RPMI7951 (cell line): ENCODE measurements at places on chromosomes 1 and 21. TPM values are rescaled to one million over a fixed set of nuclear protein-coding genes. Genes with fewer than 3 reads are reported as not detected.

DNA sequence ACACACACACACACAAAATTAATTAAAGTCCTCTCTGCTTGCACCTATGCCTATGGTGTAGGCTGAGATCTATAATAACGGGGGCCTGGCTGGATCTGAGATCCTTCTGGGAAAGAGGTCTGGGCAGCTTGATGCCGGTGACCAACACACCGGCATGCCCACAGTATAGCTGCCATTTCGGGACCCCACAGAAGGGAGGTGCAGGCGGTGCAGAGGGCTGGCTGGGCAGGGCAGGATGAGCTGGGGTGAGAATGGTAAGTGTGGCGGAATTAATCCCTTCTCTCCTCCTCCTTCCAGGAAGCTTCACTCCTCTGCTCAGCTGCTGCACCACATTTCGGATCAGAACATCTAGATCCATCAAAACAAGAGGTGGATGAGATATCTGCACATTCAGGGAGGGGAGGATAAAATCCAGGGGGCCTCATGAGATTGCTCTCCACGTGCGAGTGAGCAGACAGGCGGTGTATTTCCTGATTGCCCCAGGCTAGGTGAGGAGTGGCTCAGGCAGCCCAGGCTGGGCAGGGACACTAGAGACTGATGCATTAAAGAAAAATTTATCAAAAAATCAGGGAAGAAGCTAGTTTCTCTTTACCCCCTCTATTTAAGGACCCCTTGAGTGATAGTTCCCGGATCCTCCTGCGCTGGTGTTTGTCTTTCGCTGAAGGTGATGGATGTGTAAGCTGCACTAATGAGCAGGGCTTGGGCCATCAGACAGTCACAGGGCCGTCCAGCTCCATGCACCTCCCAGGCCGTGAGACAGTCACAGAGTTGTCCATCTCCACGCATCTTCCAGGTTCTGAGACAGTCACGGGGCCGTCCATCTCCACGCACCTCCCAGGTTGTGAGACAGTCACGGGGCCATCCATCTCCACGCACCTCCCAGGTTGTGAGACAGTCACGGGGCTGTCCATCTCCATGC lies 449.9 kb downstream of the PTPRU start:
- DNase-seq: peak; percentile 85

- no peak for DNase-seq
Measured at GRCh38 chr21:39348040-39348354, 891 bp downstream of the HMGN1 start.

GRCh38 chr1:87044840-87045239 lies 130.4 kb downstream of the HS2ST1 start:
- no peak for DNase-seq

DNA sequence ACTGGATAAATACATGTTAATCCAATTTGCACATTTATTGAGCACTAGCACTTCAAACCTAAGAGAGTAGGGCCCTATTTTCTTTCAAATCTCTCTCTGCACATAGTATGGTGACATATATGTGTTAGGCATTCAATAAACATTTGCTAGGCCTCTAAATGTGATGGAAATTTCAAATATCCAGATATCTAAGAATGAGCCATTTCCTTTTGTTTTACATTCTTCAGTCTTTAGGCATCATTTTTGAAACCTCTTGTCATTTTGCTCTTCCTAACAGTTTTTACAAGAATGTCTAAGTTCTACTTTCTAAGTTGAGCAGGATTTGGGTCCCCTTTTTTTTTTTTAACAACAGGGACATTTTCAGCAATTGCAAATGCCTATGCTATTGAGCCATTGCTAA lies 395.7 kb upstream of the ST6GALNAC5 start:
- no peak for DNase-seq

DNA sequence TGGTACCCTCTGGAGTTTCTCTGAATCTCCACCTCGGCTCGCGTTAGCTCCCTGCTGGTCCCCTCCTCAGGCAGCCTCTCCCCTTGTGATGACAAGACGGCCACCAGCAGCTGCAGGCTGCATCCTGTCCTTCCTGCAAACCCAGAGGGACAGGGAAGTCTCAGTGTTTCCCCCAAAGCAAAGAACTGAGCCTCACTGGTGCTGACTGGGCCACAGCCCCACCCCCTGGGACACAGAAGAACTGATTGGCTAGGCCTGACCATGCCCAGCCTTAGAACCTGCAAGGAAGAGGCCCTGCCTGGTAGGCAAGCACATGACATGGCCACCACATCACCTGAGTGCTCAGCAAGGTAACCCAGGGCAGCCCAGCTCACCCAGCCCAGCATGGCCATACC lies 34.6 kb downstream of the TMEM51 start:
- DNase-seq: no peak

Gene PGLYRP4
- total RNA-seq: not detected in 2 replicates
